NCI-H1436 (cell line): ENCODE measurements at places on chromosomes 2 and 18.

DNA sequence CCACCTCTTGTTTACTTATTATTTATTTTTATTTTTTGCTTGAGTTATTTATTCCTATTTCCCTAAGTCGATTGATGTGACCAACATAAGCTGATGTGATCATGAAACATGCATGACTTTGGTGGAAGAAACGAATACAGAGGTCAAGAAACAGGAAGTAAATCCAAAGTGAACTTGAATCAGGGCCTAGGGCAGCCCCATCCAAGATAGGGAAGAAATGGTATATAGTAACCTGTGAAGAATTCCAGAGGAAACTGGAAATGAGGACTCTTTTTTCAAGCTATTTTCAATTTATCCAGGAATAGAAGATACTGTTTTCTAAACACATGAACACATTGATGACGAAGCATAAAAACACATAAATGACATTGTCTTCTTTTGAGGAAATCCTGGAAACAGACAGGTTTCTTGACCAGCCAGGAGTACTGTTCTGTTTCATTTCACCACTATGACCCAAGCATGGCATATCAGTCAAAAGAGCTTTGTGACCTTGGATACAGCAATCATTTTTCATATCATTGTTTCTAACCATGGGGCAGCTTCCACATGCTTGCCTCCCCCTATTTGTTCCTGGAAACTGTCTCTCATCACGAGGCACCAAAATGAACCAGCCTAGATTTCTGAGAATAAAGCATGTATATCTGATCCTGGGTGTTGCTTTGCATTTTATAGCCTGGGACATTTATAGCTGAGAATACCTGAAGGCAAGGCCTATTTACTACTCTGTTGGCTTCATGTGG lies 9.1 kb upstream of the LCLAT1 start:
- DNase-seq, result no peak

GRCh38 chr2:53740170-53740569 lies 27.4 kb upstream of the CHAC2 start:
- no peak for DNase-seq

DNA sequence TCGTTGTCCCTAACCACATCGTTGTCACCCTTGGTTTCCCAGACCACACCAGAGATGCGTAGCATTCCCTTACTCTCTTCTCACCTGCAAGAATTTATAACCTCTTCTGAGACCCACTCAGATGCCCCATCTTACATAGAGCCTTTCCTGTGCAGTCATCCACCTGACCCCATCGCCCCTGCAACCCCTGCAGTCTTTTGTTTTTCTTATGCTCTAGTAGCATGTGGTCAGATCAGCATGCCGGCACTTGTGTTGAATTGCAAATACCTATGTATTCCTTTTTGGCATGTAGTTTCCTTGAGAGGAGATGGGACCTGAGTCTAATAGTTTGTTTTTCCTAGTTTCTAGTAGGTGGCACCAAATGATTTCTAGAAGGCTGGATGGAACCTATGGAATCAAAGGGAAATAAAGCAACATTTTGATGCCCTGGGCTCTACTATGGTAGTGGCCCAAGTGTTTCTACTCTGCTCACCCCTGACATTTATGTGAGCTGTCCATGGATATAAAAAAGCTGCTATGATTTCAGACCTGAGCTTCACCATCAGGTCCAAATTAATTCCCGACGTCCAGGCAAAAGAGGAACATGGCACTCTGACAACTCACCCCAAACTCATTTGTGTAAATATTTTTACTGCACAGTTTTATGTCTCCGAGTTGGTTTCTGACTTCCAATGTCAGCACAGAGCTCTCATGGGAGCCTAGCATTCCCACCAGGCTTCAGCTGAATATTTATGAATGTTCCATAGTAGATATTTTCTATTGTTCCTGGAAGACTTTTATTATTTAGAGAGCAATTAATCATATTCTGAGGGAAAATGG lies 143.6 kb downstream of the RNF144A start:
- DNase-seq, result no peak

GRCh38 chr2:98118852-98119251 lies 31.9 kb downstream of the VWA3B start:
- DNase-seq, result no peak

DNA sequence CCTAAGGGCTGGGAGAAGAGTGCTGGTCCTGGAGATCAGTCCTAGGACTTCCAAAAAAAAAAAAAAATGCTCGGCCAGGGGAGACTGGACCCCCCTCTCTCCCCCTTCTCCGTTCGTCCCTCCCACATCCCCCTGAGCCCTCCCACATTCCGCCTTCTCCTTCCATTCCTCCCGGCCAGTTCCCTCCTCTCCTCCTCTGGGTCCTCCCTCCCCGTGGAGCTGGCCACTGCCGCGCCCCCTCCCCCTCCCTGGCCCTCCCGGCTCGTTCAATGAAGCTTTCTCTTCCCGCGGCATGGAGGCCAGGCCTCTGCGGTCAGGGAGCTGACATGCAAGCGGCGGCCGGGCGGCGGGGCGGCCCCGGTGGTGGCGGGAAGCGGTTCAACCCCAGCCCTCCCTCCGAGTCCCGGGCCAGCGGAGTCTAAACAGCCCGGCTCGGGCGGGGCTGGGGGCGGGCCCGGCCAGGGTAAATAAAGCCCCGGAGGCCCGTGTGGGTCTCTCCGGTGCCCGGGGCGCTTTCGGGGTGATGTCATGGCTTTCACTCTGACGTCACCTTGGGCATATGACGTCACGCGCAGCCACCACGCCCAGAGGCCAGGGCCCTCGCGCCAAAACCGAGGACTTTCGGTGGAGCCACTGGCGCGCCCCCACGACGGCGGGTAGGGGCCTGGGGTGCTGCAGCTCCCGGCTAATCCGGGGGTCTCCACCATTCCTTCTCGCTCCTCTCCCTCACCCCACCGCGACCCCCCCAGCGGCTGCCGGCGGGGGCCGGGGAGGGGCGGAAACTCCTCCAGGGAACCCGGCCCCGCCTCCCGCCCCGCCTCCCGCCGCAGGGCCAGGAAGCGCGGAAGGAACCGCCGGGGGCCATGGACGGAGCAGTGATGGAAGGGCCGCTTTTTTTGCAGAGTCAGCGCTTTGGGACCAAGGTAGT lies at the start of the genes DOK1 and LOXL3:
Gene DOK1 (plus strand): TSS at position 829 of the 928 bp plus-strand sequence. CDS start 35 bp downstream, at position 864.
Gene LOXL3 (minus strand): TSS at position 51 of the 928 bp plus-strand sequence. CDS start 1,308 bp downstream, outside the sequence.
- DNase-seq, result peak; percentile 52

DNA sequence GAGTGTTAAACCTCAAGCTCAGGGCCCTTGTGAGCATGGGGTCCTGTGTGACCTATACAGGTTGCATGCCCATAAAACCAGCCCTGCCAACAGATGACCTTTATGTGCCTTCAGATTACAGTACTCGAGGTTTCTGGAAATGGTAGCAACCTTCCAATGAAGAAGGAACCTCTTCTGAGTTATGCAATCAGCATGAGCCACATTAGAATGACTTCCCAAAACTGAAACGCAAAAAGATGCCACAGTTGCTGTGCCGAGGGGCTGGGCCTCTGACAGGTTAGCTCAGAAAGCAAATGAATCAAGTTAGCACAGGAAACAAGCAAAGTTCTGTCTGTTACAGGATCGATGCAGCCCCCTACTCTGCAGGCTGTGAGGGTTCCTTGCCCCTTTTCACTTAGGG lies 37.7 kb downstream of the TGFA start:
- no peak for DNase-seq

- DNase-seq, result peak; percentile 62
Observed at GRCh38 chr2:26561918-26562810, 79.0 kb downstream of the CIB4 start.

DNA sequence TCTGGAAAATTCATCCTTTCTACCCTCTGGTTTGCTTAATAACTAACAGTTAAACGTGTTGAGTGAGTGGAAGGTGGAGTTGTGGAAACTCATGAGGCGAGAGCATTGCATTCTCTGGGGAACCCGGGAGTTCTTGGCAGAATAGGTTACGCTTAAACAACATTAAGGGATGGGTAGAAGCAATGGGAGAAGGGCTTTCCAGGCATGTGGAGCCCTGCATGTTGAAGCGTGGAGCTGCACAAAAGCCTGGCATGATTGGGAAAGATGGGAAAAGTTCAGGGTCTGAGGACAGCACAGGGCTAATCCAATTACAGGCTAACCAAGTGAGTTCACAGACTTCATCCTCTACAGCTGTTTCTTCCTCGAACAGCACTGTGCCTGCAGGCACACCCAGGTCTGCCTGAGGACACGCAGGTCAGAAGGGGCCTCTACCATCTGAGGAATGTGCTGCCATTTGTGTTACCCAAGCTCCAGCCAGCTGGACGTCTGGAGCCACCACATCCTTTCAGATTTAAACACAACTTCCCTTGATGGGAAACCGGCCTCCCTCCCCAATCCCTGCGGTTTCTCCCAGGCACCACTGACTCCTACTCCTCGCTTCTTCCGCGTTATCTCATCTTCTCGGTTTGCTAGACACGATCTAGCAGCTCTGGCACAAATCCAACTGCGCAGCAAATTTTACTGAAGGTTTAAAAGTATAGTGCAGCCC lies 164.2 kb downstream of the ANTXR1 start:
- DNase-seq, result no peak

- DNase-seq, result no peak
Observed at GRCh38 chr2:203951366-203951902, 14.9 kb downstream of the ICOS start.

DNA sequence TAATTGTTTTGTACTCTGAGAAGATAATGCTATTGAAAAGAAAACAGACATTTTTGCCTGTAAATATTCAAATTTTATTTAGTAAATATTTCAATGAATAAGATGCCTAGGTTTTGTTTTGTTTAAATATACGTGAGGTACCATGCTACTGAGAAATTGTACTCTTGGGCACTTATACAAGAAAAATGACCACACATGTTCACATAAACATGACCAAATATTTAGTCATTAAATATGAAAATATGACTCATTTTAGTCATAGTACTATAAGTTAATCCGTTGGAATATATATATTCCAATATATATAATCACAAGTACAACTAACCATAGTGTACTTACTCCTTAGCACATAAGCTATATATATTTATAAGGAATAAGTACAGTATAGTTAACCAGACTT lies 56.7 kb upstream of the ZNF804A start:
- no peak for DNase-seq
